SW480 (cell line): ENCODE measurements at places on chromosomes 16 and 17.
A peak's percentile ranks its signal among the peaks of the same experiment; 100 is the strongest.

DNA sequence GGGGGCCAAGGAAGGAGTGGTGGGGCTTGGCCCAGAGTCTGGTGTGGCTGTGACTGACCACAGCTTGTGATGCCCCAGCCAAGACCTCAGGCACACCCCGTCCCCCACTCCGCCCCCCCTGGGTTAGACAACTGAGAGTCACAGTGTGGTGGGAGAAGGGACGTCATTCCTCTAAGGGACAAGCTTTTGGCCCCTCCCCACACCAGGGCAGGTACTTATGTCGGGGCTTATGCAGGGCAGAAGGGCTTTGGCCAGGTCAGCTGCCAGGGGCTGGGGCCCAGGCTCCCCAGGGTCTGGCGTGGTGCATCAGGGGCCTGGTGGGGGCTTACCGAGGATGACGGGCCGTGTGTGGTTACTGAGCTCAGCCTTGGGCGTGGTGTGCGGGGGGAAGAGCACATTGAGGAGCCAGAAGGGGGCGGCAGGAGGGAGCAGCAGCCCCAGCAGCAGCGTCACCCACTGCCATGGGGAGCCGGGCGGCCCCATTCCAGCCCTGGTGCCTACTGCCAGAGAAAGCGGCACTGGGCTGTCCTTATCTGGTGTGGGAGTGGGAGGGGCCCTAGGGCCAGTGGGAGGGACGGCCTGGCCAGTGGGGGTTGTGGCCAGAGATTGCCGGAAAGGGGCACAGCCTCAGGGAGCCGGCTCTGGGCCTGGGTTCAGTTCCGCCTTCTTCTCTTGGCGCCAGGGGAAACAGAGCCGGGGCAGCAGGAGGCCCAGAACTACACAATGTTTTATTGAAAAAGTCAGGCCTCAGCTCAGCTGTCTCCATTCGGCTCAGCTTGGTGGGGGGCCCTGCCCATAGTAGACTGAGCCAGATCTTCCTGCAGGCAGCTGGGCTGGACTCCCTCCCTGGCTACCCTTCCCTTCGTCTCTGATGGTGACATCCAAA is at the start of gene LCAT:
Gene LCAT, minus strand, starts transcription at position 502 of the 886 bp plus-strand sequence. Its CDS starts 19 bp downstream, at position 483.
- no peak for DNase-seq

GRCh38 chr17:40582328-40582901 is 17.1 kb upstream of the CCR7 start:
- DNase-seq: peak; percentile 59

- DNase-seq: no peak
Observed at GRCh38 chr16:51153577-51154031, 2.5 kb upstream of the SALL1 start.

GRCh38 chr16:66269617-66270332 is 96.7 kb upstream of the CDH5 start:
- DNase-seq: no peak

GRCh38 chr17:65085397-65085796 is 28.9 kb upstream of the GNA13 start:
- no peak for DNase-seq

GRCh38 chr16:80599466-80599865 is 58.7 kb downstream of the DYNLRB2 start:
- DNase-seq: no peak

DNA sequence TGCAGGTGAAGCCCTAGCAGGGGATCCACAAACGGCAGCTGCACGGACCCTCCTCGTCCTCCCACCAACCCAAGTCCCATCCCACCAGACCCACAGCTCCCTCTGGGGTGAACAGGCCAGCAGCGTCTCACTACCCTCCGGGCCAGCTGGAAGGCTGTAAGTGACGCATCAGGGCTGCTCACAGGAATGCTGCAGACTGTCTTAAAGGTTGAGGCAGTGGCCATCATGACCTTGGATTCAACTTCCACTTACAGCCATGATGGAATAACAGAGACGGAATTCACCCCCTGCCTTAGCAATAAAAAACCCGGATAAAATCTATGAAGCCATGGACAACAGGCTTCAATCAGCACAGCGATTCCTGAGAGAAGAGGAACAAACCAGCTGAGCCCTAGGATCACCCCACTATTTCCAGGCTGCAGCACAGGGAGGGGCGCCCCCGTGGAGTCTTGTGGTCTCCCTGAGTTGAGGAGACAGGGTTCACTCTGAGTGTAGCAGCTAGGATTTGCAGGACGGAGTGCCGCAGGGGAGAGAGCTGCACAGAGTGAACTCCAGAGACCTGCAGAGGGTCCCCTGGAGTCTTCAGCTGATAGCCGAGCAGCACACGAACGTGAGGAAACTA is 10.5 kb downstream of the FAM83G start:
- no peak for DNase-seq

GRCh38 chr16:31270795-31271194 is 11.0 kb downstream of the ITGAM start:
- no peak for DNase-seq

DNA sequence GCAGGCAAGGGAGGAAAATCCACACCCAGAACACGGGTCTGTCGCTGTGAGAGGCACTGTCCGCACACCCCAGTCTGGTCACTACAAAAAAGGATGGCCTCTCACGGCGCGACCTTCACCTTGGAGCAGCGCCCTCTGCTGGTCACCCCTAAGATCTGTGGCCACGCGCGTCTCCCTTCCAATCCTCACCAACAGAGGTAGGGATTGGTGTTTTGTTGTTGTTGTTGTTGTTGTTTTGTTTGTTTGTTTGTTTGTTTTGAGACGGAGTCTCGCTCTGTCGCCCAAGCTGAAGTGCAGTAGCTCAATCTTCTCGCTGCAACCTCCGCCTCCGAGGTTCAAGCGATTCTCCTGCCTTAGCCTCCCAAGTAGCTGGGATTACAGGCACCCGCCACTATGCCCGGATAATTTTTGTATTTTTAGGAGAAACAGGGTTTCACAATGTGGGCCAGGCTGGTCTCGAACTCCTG is 15.0 kb upstream of the C17orf58 start:
- DNase-seq: peak; percentile 57

DNA sequence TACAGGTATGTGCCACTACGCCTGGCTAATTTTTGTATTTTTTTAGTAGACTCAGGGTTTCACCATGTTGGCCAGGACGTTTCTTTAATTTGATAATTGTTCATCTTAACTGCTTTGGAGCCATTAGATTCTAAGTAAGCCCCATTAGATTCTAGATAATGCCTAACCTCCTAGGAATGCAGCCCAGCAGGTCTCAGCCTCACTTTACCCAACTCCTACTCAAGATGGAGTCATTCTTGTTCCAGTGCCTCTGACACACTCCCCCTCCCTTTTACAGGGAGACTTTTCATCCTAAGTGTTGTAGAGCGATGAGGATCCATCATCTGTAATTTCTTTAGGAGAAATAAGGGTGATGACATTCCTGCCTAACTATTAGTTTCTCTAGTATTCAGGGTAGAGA is 23.7 kb upstream of the MILR1 start:
- no peak for DNase-seq

DNA sequence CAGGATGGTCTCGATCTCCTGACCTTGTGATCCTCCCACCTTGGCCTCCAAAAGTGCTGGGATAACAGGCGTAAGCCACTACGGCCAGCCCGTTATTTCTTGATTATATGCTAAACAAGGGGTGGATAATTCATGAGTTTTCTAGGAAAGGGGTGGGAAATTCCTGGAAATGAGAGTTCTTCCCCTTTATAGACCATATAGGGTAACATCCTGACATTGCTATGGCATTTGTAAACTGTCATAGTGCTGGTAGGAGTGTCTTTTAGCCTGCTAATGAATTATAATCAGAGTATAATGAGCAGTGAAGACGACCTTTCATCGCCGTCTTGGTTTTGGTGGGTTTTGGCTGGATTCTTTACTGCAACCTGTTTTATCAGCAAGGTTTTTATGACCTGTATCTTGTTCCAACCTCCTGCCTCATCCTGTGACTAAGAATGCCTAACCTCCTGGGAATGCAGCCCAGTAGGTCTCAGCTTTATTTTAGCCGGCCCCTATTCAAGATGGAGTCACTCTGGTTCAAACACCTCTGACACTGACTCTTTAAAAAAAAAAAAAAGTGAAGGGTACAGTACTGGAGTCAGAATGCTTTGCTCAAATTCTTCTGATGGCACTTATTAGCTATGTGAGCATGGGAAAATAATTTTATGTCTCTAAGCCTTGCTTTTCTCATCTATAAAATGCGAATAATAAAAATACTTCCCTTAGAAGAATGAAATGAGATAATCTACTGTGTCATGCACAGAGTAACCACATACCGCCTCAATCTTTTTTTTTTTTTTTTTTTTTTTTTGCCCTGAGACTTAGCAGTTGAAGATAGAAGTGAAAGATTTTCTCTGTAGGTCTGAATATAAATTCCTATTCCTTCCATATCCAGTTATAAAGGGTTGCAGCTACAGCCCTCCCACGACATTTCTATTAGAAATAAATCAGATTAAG is 5.1 kb upstream of the CALCOCO2 start:
- DNase-seq: no peak

DNA sequence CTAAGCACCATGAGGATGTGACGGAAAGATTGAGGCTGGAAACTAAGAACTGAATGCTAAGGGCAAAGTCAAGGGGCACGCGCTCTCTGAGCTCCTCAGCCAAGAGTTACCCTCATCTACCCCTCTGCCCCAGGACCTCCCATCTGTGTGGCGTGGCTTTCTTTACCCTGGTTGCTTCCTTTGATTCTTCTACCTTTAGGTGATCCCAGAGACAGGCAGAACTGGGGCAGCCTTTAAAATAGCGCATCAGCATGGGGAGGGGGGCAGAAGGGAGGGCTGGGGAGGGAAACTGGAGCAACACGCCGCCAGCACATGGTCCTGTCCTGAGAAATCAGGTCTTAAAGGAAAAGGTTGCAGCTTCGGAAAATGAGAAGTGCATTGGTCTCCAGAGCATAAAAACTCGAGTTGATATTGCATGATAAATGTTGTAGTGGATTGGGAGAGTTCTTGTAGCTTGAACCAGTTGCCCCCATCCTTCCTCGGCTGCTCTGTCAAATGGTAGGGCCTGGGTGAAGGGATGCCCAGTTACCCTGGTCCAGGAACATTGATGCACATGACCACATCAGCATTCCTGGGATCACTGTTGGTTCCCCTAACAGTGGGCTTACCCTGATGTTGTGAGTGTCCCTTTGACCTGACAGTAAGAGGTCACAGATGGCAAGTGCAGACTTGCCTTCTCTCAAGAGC is 29.7 kb downstream of the LDHD start:
- no peak for DNase-seq

- DNase-seq: no peak
Observed at GRCh38 chr16:739560-740458, 988 bp downstream of the CIAO3 start.

GRCh38 chr16:27314161-27314723 is 468 bp downstream of the IL4R start:
- DNase-seq: peak; percentile 40

DNA sequence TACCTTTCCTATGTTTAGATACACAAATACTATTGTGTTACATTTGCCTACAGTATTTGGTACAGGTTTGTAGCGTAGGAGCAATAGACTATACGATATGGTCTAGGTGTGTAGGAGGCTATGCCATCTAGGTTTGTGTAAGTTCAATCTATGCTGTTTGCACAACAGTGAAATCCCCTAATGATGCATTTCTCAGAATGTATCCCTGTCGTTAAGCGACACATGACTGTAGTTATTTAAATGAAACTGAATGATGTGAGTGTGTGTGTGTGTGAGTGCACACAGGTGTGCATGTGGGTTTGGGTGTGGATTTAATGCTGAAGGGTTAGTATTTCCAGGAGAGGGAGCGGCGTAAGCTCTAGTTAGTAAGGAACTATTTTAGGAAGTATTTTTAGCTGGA is 34.6 kb upstream of the SMIM36 start:
- DNase-seq: no peak

DNA sequence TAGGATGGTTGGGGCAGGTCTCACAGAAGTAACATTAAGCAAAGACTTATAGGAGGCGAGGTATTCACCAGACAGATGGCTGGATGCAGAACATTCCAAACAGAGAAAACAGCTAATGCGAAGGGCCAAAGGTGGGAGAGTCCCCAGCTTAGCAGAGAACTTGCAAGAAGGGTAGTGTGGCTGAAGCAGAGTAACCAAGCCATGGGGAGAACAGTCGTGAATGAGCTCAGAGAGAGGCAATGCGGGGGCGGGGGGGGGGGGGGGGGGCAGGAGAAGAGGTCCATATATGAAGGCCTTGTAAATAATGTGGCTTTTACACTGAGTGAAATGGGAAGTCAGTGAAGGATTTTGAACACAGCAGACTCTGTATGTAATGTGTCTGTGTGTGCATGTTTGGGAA is 81.3 kb downstream of the SMG6 start:
- no peak for DNase-seq

GRCh38 chr16:12819126-12820117 is 15.7 kb upstream of the CPPED1 start:
- peak; percentile 11 for DNase-seq

DNA sequence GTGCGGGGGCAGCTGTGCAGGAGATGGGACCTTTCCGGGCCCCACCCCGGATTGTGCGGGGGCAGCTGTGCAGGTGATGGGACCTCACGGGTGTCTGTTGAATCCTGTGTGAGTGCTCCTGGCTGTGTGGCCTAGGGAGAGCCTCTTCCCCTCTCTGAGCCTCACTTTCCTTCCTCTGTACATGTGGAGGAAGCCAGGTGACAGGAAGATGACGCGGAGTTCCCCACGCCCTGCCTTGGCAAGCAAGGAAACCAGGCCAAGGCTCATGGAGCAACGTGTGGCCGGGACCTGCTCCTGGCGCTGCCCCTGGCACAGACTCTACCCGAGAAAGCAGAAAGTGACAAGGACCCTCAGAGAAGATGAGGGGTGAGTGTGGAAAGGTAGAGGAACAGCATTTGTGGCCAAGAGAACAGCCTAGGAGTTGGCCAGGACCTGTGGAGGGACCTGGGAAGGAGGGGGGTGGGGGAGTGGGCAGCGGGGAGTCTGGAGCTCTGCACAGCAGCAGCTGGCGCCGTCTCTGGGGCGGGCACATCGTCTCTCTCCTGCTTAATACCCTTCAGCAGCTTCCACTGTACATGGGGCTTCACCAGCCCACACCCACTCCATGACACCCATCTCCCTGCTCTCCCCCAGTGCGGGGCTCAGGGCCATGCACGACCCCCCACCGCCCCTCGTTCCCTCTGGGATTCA is 38.4 kb upstream of the PABPN1L start:
- no peak for DNase-seq

GRCh38 chr17:41020336-41020735 is 6.7 kb downstream of the KRTAP1-5 start:
- DNase-seq: no peak

GRCh38 chr16:70774261-70774660 is 26.7 kb downstream of the VAC14 start:
- no peak for DNase-seq

DNA sequence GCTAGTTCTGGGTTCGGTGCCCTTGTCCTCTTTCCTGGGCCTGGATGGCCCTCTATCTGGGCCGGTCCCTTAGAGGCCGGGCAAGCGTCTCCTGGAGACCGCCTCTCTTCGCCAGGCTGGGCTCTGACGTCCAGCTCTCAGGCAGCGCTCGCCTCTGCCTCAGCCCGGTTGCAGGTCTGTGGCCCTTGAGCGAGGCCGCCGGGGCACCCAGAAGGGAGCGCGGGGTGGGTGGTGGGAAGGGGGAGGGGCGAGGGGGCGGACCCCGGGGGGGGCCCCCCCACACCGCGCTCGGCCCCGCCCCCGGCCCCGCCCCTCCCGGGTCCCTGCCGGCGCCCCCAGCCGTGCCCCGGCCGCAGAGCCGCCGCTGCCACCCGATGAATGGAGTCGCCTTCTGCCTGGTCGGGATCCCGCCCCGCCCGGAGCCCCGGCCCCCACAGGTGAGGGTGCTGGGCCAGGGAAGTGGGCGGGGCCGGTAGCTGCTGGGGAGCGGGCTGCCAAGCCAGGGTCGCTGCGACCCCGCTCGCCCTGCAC is at the start of gene ARHGAP23:
Gene ARHGAP23, plus strand, starts transcription at position 353 of the 531 bp plus-strand sequence. Its CDS starts 22 bp downstream, at position 375.
- peak; percentile 86 for DNase-seq
